ENCODE measurements at places on chromosomes 6 and 20.

DNA sequence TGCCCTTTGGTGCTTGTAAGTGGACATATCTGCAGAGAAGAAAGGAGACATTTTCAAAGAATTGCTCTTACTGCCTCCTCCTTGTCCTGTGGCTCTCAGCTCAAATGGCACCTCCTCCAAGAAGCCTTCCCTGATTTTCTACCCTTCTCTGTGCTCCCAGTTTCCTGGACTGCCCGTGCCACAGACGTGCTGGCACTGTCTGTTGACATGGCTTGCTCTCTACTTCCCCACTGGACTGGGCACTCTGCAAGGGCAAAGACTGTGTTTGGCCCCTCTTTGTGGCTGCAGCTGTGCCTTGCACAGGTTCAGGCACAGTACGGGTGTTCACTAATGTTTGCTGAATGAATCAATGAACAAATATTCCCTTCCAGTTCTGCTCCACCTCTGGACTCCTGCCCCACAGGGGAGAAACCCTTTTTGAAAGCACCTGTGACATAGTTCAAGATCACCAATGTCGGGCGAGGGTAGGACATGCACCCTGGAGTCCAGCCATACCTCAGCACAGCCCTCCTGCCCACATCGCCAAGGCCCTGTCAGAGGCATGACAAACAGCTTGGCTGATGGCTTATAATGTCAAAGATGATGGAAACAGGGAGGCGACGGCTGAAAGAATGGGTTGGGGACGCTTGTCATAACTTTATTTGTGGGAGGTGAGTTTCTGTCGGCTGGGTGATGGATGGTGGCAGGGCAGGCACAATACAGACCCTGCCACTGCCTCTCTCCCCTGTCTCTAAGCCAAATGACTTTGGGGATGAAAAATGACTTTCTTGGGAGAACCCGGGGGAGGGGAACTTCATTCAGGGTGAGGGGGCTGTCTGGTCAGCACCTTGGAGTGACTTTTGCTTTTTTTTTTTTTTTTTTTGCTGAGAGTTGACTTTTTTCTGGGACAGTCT is 15.6 kb upstream of the CTNNBL1 start:
- DNase-seq = no peak

- no peak for DNase-seq
Observed at GRCh38 chr20:48750376-48750775, 77.4 kb downstream of the PREX1 start.

DNA sequence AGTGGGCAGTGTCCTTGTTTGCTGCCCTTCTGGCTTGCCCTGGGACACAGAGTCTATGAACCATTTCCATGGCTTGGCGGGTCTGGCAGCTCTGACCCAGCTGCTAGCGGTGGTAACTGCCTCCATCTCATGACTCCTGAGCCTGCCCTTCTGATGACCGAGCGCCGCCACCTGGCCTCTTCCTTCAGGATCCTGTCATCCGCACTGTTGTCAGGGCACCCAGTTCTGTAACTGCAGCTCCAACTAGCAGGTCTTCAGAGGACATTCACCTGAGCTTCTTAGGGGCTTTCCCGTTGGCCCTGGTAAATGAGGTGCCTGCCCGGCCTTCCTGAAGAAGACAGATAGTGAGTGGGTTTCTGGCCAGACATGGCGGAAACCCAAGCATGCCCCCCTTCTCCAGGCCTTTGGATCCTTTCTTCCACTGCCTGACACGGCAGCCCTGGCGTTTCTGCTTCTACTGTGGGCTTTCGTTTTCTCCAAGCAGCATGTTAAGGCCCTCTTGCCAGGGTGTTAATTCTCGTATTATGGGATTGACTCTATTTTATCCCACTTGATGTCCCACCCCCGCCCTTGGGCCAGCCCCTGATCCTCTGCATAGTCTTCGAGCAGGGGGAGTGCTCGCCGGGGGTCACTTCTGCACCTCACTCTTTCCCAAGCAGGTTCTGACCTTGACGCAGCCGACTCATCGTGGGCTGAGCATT is 24.7 kb downstream of the PACSIN1 start:
- DNase-seq = no peak

DNA sequence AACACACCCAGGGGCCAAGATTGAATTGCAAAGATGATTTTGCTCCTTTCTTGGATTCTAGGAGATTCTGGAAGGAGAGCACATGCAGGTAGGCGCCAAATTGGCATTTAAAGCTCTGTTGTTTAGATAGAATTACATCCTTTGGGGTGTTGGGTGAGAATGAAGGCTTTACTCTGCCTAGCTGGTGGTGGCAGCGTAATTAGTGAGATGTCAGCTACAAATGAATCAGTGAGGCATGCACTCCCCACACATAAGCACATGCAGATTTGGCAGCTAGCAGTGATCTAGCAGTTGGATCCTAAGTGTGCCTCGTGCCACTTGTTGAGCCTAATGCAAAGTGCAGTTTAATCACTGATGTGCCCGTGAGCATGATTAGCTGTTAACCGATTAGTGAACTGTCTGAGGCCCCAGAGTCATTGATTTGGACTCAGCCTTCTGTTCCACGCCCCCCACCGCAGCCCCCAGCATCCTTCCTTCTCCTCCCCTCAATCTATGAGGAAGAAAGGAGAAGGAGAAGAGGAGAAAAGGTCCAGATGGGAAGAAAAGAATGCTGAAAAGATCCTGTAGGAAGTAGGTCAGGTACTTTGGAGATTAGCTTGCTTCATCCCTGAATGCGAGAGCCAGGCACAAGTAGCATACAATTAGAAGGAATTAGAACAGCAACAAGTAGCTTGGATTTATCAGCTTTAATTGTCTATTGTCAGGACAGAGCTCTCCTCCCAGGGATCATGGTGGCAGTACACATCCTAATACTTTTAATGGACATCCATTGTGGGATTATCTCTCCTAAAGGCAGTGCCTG is 6.0 kb upstream of the PRDM1 start:
- no peak for DNase-seq

- no peak for DNase-seq
Observed at GRCh38 chr20:47392015-47392720, 35.7 kb upstream of the ZMYND8 start.

Data from activated CD4-positive, alpha-beta T cell treated with anti-CD3 and anti-CD28 coated beads, Interleukin-2, amount 50 U/mL, for 4 hours (primary cell).